ENCODE measurements at places on chromosomes 16 and 17.

DNA sequence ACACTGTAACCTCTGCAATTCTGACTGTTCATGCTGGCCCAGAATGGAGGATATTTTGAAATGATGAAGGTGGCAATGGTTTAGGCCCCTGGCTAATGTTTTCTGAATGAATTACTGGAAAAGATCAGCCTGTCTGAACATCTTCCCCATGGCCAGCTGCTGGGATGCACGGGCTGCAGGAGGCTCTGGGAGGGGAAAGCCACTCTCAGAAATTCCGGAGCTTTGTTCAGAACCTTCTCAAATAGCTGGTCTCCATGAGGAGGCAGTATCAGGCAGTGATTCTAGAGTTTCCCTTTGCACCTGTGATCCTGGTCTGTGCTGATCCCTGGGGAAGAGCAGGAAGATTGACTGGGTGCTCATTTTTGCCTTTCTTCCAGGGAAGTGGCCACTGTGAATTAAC is 5.0 kb downstream of the SLC6A2 start:
- DNase-seq, result no peak

DNA sequence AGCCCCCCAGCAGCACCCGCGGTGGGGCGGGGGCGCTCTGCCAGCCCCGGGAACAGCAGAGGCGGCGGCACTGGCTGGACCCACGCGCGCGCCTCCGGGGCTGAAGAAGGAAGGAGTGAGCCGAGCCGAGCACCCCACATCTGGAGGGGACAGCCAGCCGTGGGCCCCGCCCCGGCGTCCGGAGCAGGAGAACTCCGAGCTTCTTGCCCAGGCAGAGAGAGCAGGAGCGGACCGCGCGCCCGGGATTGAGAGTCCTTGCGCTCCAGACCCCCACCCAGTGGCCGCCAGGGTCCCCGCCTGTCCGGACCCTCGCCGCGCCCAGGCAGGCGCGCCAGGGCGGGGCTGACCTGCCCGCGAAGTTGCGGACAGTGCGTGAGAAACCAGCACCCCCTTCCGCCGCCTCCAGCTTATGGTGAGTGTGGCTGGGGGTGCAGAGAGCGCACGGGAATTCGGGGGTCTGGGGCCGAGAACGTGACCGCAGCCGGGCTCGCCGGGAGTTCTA is 921.9 kb upstream of the EEF2KMT start:
- no peak for DNase-seq

DNA sequence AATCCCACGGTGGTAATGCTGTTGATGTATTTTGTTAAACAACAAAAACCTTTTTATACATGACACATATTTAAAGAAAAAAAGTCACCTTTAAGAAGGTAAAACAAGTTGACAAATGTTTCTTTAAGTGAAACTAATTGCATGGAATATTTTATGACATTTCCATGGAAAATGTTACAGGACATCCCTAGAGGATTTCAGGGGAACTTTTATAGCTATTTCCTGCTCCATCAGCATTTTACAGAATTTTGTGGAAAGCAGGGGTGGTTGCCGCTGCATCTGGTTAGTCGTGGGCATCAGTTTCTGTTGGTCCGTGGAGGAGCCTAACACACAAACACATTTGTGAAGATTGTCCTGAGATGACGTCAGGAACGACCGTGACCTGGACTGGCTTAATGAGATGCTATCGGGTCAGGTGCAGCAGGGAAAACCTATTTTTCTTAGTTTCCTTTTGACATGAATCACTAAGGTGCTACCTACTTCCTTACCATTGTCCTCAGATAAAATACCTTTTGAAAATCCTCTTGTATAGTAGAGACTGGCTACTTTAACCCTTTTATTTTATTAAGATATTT is 305.1 kb downstream of the MAP2K6 start:
- no peak for DNase-seq

- DNase-seq, result no peak
Measured at GRCh38 chr17:73389411-73389810, 77.6 kb upstream of the CDC42EP4 start.

GRCh38 chr17:76265624-76266243 is 586 bp downstream of the UBALD2 start:
- DNase-seq, result peak; percentile 31

DNA sequence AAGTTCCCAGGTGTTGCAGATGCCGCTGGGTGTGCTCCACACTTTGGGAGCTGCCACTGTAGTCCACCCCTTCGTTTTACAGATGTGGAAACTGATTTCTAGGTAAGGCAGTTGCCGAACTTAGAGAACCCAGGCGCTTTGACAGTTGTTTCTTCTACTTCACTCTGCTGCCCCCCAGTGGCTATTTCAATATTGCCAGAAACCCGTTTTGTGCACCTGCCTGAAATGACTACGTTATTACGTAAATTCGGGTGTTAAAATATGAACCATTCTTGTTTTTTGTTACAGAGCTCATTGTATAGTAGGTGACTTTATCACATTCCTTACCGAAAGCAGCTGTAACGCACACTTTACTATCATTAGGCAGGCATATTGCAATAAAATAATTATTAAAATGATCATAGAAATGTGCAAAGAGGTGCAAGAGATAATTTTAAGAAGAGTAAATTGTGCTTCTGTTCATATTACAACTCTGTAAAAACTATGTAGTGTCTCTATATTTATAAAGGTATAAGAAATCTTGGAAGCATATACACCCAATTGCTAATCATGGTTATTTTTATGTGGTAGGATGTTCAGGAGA is 44.9 kb downstream of the OTOA start:
- peak; percentile 45 for DNase-seq

DNA sequence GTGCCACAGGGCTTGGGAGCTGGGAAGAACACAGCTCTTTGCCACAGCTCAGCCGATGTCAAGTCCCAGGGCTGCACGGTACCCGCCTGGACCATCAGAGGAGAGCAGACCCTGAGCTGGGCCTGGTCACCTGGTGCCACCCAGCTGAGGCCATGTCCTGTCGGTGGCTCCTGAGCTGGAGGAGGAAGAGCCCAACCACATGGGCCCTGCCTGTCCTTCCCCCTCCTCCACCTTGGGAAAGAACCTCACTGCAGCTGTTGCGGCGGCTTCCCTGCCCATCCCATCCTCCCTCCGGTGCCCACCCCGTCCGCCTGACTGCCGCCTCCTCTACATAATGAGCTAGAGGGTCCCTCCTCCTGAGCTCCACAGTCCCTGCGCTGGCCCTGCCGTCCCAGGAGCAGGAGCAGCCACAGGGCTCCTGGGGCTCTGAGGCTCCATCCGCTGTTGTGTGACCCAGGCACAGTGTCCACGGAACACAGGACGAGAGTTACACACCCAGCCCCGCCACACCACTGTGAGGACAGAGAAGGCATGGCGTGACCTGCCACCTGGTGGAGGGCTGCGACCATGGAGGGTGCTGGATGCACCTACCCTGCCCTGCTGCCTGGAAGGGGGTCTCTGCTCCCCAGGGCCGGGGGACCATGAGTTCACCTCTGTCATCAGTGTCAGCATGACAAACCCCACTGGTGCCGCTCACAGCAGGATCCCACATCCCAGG is 21.4 kb upstream of the CHMP6 start:
- no peak for DNase-seq

DNA sequence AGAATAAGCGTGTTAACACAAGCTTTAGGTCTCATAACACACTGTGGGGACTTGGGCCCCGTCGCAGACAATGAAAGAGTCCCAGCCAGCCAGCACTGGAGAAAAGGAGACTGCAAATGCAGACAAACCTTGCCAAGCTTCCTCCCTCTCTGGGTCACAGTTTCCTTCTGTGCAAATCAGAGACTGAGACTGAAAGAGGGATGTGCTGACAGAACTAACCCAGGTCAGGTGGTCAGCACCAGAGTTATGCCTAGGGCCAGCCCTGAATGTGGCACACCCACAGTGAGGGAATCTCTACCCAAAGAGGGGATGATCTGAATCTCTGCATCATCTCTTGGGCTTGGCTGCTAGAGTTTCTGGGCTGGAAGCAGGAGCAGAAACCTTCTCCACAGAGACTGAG is 282.3 kb upstream of the CCL2 start:
- DNase-seq, result no peak

DNA sequence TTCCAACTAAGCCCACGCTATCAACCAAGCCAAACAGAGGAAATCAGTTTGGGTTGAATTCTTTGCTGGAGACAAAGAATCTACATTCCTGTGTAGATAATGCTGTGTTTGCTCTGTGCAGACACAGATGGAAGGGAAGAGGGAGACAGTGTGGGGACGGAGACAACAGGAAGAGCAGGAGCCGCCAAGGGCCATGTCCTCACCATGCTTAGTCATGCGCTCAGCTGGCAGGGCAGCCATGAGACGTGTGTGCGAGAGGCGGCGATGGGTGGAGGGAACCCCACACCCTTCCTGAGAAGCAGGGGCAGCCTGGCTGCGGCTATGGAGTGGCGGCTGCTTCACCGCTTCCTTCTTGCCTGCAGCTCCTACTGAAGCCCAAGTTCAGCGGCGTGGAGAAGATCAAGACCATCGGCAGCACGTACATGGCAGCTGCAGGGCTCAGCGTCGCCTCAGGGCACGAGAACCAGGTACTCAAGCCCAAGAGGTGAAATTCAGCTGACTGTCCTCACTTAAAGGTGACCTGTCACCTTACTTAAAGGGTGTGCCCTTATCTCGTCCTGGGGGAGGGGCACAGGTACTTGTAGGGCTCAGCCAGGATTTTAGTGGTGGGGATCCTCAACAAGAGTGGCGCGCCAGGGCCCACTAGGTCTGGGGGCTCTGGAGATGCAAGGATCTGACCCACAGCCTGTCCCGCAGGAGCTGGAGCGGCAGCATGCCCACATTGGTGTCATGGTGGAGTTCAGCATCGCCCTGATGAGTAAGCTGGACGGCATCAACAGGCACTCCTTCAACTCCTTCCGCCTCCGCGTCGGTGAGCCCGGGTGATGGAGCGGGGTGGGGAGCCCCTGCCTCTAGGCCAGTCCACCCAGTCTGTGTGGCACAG is 47.5 kb downstream of the ADCY7 start:
- no peak for DNase-seq

GRCh38 chr16:75647112-75647491 is 363 bp downstream of the KARS1 start:
- DNase-seq, result no peak

DNA sequence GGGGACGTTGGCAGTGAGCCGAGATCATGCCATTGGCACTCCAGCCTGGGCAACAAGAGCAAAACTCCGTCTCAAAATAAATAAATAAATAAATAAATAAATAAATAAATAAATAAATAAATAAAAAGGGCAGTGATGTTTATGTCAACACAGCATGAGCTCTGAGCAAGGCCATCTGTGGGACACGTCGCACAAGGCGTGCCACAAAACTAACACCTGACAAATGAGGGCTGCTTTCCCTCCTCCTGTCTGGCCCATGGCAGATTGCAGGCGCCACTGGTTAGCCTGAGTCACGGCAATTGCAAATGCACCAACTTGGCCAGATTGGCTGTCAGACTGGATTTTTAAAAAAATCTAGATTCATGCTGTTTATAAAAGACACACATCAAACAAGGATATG is 25.9 kb upstream of the SPNS3 start:
- no peak for DNase-seq

GRCh38 chr17:44842748-44843147 is 4.9 kb upstream of the HIGD1B start:
- no peak for DNase-seq

DNA sequence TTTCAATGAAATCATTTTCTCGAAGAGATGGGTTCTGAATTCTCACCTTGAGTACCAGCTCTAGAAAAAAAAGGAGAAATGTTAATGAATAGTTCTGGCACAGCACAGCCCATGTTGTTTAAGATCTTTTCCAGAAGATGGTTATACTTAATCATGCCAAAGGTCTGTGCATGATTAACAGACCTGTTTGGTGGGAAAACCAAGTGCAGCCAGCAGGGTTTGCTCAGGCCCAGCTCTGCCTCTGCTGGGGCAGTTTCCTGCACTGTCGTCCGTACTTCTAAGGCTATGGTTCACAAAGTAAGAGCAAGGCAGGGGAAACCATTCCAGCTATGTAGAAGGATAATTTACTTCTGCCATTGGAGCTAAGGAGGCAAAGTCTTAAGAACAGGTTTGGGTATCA is 10.7 kb downstream of the ANKRD40 start:
- DNase-seq, result no peak

- no peak for DNase-seq
Measured at GRCh38 chr17:51888816-51889215, 269.7 kb downstream of the CA10 start.

DNA sequence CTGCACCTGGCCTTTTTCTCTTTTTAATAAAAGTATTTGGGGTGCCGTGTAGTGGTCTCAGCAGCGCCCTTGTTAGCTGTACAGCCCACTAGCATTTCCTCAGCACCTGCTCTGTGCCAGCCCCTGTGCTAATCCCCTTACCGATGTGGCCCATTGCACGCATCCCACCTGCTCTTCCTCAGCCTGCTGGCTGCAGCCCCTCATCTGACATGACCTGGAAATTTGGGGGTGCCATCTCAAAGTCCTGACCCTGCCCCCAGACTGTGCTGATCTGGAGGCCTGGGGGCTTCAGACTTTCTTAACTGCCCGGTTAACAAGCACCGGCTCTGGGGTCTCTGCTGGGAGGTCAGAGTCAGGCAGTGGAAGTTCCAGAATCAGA is 10.4 kb downstream of the GPRC5C start:
- no peak for DNase-seq

DNA sequence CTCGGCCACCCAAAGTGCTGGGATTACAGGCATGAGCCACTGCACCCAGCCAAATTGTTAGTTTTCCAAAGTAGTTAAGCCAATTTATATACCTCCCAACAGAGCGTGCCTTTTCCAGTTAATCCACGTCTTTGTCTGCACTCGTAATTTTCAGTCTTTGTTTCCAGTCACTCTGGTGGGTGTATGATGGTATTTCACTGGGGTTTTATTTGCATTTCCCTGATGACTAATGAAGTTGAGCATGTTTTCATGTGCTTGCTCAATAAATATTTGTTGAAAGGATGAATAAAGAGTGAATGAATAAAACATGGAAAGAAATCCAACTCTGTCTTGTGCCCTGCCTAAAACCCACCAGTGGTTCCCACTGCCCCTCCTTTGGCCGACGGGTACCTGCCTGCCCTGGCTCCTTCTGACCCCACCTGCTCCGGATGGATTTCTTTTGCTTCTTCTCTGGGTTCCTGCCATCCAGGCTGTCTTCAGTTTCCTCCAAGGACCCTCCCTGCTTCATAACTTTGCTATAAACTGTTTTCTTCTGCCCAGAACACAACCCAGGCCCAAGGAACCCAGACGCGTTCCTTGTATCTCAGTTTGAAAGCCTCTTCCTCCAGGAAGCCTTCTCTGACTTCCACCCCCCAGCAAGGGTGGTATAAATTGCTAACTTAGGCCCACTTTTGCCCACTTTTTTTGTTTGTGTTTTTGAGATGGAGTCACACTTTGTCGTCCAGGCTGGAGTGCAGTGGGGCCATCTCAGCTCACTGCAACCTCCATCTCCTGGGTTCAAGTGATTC is 3.0 kb upstream of the ABCC1 start:
- peak; percentile 81 for DNase-seq

GRCh38 chr17:11515901-11516300 is 82.4 kb upstream of the DNAH9 start:
- DNase-seq, result no peak
